Activated CD4-positive, alpha-beta T cell treated with anti-CD3 and anti-CD28 coated beads, Interleukin-2, amount 50 U/mL, for 48 hours (primary cell): ENCODE measurements at places on chromosomes 4 and X.

DNA sequence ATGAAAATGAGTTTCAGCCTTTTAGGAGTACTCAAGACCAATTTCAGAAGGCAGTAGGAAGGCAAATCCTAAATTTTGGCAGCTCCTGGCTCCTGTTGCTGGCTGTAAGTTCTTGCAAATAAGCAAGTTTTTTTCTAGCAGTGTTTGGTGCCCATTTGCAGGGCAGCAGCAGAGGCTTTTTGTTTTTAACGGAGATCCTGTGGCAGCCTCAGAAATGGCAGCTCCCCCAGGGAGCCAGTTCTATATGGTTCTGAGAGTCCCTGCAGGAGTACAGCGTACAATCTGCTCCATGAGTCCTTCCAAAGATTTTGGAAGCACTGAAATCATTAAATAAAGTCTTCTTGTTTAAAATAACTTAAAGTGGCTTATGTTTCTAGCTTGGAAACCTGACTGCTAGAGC lies 171.9 kb downstream of the NDST4 start:
- no peak for DNase-seq

DNA sequence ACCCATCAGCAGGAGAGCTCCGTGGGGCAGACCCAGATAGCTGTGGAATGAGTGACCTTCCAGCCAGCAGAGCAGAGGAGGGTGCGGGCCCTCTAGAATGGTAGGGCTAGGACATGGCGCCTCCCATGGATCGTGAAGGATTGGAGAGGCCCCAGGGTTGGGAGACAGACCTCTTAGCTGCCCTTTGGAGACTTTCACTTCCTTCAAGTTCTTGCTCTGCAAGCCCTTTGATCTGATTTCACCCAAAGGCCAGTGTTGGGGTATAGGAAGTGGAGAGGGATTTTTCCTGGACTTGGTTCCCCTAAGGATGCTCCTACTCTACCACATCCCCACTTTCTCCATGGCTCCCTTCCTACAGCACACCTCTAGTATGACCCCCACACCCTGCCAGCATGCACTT lies 3.0 kb downstream of the SASH3 start:
- no peak for DNase-seq

DNA sequence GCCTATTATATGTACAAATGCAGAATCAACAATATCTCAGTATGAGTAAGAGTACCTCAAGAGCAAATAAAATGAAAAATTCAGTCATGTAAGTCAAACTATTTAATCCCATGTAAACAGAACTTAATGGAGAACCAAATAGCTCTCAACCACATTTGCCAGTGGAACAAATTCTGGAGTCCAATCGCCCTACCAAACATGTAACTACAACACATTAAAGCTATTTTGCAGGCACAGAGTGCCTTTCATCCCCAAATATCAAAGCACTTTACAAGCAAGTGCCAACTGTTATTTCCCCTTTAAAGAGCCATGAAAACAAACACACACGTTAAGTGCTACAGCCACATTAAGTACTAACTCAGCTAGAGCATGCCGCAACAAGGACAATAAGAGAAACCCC lies 51.3 kb downstream of the PCDH19 start:
- no peak for DNase-seq

GRCh38 chr4:78585633-78586032 lies 34.1 kb downstream of the ANXA3 start:
- DNase-seq: no peak

GRCh38 chr4:33930497-33930896 lies 2313.8 kb downstream of the ARAP2 start:
- no peak for DNase-seq

GRCh38 chrX:38112566-38112965 lies 106.2 kb downstream of the SYTL5 start:
- no peak for DNase-seq

DNA sequence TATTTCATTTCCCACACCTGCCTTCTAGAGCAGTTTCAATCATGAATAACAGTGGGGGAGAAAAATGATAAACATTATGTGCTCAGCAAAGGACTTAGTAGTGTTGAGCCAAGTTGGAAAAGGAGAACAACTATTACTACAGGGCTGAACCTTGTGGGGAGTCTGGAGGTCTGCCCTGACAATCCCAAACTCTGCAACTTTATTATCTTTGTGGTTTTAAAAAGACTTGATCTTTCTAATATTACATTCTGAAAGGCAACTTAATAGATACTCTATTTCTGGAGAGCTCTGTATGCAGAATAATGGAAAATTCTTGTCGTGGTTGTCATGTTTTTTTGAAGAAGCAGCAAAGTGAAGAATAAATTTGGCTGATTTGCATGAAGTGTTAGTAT lies 116.1 kb downstream of the SPCS3 start:
- DNase-seq: no peak

DNA sequence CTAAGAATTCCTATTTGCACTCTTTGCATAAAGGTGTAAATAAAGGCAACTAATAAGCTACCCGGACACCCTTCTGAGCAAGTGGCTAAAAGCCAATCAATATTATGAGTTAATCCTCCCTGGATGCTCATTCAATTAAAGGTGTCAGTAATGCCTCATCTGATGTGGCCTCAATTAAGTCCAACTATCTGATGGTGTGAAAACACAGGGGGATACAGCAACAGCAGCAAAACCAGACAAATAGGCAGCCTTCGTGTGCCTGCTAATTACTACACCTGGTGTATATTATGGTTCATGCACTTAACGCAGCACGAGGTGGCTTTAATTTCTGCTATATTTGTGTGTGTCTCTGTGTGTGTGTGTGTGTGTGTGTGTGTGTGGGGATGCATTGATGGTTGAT lies 244.4 kb downstream of the DCLK2 start:
- no peak for DNase-seq

DNA sequence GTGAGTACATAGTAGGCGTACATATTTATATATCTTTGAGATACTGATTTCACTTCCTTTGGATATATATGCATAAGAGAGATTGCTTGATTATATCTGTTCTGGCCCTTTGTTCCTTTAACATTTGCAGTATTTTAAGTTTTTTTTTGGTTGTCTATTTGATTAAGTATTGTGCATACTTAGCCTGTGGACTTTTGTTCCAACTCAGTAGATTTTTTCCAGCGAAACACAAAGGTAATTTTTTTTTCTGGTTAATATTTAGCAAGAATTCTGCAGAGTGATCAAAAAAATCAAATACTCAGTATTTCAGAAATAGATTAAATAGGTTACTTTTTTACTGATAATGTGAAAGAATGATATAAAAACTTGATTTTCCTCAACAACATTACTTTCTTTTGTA lies at the start of gene AFM:
Gene AFM (plus strand): TSS at position 388 of the 400 bp plus-strand sequence. CDS start 31 bp downstream, outside the sequence.
- no peak for DNase-seq

DNA sequence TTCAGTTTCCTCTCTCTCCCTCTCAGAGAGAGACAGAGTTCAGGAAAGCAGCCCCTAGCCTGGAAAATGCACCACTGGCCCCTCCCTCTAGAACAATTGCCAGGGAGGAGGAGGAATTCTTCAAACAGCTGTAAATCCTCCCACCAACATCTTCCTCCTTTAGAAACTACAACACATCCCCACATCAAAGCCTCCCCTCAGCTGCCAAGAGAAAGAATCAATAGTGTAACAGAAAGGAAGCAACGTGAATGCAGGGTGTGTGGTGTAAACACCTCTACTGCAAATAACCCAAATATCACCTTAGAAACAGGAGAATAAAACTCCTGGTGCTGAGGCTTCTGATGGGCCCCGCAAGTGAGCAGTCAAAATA lies 249.9 kb upstream of the GATB start:
- no peak for DNase-seq
